CD4-positive, alpha-beta T cell treated with Interleukin-4 for 1 hour (primary cell): ENCODE measurements at places on chromosomes 5 and 9.
A peak's percentile ranks its signal among the peaks of the same experiment; 100 is the strongest.

- DNase-seq = no peak
Observed at GRCh38 chr5:74017786-74018211, 391.8 kb downstream of the ARHGEF28 start.

GRCh38 chr5:127417528-127417927, 99.9 kb upstream of the PRRC1 start:
- no peak for DNase-seq

DNA sequence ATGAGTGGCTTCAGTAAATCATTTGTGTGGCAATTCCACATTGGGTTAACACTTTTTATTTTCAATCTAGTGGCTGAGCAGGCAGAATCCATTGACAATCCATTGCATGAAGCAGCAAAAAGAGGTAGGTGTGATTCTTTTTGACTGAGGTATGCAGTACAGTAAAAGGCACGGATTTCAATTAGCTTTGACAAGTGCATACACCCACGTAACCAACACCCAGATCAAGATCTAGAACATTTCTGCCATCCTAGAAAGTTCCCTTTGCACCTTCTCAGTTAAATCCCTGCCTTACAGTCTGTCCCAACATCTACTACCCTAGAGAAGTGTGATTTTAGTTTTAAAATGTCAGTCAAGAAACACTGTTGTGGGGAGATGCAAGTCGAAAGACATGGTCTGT, 43.4 kb downstream of the OSTF1 start:
- DNase-seq = no peak

DNA sequence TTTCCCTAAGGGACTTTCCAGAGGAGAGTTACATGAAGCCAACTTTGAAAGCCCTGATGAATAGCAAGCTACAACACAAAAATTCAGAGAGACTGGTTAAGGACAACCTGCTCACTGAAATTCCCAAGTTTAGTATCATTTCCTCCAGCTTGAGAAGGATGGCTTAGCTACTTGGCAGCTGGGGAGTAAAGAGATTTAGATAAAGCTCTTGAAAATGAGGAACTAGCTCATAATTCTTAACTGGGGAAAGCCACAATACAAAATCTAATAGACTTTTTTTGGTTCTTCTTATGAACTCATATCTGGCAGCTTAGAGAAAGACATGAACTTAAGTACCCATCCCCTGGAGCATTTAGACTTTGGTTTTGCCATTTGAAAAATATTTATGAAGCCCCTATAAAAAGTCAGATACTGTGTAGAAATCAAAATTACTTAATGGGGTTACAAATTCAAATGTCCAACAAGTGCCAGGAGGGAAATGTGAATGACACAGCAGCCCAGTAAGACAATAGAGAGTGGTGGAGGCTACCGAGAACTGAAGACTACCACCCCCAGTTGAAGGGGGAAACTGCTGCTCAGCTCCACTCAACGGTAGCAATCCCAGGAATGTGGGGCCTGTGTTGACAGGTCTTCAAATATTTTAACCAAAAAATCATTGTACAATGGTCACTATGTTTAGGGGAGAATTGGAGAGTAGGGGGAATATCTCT, 79.4 kb upstream of the ADRB2 start:
- no peak for DNase-seq

GRCh38 chr5:129506086-129506485, 46.0 kb downstream of the ADAMTS19 start:
- no peak for DNase-seq

DNA sequence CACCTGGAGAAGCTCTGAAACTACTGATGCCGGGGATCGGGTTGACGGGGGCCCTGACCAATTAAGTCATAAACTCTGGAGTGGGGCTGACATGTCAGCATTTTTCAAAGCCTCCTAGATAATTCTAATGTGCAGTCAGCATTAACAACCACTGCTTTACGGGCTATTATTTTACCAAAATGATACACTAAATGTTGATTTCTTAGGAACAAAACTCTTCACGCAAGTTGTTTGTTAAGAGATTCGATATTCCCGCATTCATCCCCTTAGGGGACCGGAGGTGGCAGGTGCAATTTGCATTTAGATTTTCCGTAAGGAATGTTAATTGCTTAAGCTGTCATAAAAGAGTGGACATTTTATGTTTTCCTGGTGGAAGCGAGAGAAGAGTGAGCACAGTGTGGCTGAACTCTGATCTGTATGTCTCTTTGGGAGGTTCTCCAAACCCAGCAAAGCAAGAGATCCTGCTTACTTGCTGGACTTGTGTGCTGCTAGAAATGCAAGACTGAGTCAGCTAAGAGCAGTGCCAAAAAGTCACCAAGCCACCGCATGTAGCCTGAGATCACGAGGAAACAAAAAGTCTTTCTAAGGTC, 77.6 kb downstream of the UGCG start:
- DNase-seq = no peak

DNA sequence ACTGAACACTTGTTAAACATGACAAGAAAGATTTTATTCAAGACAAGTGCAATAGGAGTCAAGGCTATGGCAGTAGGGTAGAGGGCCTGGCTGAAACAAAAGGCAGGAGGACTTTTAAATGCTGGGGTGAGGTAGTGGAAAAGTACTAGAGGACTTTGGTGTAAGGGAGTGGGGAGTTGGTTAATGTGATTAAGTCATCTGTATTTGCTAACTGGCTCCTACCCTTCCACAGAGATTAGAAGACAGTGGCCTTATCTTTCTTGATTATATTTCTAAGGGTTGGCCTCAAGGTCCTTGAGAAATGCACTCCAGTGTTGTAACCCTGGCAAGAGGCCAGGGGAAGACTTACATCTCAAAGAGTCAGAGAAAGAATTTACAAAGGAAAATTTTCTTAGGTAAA, 160.2 kb upstream of the FTMT start:
- no peak for DNase-seq

DNA sequence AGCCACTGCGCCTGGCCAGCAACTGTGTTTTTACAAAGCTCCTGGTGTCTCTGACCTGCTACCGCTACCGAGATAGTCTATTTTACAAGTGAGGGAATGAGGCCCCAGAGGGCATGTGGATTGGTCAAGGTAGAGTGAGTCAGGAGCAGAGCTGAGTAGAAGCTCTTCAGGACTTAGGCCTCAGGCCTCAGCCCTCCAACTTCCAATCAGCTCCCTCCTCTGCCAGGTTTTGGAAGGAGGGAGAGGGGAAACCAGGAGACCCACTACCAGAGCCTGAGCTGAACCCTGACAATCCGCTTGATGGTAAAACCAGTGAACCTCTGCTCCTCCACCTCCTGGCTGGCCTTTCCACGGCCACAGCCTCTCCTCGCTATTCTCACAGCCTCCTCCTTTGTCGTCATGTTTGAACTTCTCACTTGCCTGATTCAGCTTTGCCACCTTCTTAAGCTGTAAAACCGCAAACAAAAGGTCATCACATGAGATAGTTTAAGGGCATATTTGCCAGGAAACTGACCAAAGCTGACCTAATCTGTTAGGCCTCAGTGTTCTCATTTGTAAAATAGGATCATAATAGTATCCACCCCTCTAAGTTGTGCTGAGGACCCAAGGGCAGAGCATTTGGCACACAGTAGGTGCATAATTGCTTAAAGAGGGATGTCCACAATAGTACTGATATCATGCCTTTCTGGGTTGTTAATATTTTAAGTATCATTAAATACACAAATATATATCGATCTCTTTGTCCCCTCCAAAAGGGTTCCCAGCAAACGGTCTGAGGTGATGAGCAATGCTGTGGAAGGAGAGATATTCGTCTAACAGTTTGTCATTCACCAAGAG, 1.7 kb downstream of the TRAF1 start:
- DNase-seq = peak; percentile 44

DNA sequence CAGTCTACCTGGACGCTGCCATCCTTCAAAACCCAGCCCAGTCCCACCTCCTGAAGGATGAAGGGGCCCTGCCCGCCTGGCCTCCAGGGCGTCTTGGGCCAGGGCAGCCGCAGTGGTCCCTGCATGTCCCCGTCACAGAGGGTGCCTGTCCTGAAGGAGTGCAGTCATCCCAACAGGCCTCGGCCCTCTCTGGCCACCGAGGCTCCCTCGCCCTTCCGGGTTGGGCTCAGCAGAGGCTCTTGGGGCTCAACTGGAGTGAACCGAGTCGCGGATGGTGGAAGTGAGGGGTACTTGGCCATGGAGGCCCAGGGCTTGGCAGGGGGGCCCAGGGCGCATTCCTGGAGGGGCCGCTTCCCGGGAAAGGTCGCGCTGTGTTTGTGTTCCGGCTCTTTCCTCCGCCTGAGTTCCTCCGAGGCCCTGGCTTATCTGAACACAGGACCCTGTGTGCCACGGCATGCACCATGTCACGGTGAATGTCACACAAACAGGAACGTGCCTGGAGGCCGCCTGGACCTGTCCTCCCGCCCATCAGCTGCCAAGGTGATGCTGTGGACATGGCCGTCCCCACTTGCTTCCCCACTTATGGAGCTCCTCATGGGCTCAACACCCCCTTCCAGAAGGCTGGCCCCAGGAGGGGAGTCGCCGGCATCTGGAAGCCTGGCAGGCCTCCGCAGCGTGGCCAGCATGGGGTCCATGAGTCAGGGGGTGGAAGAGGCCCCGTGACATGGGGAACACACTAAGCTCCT, 25.7 kb upstream of the OBP2B start:
- no peak for DNase-seq

- DNase-seq = peak; percentile 31
Observed at GRCh38 chr5:72194846-72195245, 87.6 kb downstream of the MAP1B start.

- no peak for DNase-seq
Observed at GRCh38 chr5:65252977-65253376, 228.7 kb downstream of the ADAMTS6 start.

DNA sequence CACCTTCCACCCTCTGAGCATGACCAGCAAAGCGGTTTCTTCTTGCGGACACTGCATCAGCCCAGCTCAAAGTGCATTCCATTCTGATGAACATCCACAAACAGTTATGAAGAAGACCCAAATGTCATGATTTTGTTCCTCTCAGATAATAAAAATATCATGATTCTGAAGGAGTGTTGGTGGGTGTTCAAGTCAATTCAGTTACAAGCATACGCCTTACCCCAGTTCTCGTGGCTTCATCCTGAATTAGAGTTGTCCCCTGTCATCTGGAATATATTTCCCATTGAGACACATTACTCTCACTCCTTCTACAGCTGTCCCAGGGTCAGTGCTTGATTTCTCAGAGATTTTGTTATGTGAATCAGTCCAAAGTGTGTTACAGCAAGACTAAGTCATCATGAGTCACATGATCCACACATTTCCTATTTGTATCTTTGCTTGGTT, 325.4 kb downstream of the RFX3 start:
- DNase-seq = no peak

DNA sequence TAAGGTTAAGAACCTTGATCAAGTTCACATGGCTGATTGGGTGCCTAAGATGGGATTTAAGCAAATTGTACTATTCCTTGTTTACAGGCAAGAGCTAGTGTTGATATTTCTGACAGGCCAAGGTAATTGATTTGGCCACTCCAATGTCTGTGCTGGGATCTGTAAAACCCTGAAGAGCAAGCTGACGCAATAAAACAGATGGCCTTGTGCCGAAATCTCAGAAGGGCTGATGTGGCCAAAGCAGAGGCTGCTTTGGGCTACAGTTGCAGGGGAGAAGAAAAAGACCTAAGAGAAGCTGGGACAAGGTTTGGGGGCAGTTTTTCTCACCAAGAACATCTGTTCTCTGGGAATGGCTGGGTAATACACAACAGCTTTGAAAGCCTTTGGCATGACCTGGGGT, 463.2 kb upstream of the ZNF608 start:
- no peak for DNase-seq

DNA sequence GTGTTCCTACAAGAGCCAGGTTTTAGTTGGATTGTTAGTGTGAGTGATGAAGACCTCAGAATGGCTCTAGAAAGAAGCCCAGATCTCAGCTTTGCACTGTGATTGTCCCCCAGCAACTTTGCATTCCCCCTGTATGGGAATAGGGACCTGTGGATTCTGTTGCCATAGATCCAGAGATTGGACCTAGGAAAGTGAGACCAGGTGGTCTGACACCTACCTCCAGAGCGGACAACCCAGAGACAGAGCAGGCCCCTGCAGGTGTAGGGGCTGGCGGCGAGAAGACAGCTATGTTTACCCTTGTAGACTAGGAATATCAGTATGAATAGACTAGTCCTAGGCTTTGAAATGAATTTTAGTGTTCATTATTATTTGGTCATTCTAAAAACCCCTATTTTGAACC, 53.6 kb downstream of the IRF1 start:
- DNase-seq = no peak

DNA sequence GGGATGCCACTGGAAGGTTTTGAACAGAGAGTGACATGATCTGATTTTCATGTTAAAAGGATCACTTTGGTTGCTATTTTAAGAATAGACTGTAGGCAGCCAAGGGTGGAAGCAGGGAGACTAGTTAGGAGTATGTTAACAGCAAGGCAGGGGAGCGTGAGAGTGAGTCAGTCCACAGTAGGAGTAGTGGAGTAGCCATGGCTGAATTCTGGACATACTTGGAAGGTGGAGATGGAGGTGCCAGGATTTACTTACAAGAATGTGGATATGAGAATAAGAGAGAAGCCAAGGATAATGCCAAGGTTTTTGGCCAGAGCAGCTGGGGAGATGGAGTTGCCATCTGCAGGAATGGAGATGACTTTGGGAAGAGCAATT, 118.8 kb downstream of the GALNT10 start:
- DNase-seq = no peak

DNA sequence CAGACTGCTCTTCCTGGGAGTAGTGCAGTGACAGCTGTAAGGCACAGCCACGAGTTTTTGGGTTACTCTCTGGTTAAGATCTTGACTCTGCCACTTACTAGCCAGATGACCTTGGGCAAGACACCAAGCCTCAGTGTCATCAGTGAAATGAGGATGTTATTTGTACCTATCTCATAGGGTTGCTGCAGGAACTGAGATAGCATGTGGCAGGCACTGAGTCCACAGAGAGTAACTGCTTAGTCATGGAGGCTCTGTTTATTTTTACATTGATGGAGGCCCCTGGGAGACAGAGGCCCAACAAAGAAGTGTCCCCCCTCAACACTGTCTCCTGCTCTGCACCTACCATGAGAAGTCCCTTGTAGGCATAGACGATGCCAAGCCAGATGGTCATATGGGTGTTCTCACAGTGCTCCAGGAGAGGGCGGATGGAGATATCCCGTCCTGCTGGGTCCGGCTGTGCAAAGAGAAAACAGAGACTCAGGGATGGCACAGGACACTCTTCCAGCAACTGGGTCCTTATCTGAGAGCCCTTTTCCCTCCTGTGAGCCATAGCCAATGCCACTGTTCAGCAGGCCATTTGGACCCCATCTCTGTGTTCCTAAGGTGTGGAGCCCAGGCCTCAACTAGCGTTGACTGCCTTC, 55.4 kb upstream of the TBC1D2 start:
- DNase-seq = no peak

- DNase-seq = no peak
Observed at GRCh38 chr9:9341203-9341602, 1271.6 kb downstream of the PTPRD start.

GRCh38 chr5:116347657-116348056, 227.0 kb downstream of the SEMA6A start:
- DNase-seq = no peak

- DNase-seq = no peak
Observed at GRCh38 chr5:176362233-176362490, 598 bp upstream of the KIAA1191 start.

DNA sequence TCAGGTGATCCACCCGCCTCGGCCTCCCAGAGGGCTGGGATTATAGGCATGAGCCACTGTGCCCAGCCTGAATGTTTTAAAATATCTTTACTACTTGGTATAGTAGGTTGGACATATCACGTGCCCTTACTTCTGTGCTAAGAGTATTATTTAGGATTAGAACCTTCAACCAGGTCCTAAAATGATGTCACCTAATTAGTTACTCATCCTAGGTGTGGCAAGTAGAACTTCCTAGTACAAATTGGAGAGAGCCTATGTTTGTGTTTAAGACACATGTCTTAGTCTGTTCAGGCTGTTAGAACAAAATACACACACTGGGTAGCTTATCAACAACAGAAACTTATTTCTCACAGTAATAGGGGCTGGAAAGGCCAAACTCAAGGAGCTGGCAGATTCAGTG, 51.5 kb downstream of the ZFAND5 start:
- no peak for DNase-seq
